ENCODE measurements at places on chromosomes 7 and 10. TPM values are rescaled to one million over a fixed set of nuclear protein-coding genes. Genes with fewer than 3 reads are reported as not detected.

The SHH gene
- 10.4 TPM for total RNA-seq

GRCh38 chr7:121027761-121028669, 39.5 kb downstream of the CPED1 start:
- DNase-seq = no peak

DNA sequence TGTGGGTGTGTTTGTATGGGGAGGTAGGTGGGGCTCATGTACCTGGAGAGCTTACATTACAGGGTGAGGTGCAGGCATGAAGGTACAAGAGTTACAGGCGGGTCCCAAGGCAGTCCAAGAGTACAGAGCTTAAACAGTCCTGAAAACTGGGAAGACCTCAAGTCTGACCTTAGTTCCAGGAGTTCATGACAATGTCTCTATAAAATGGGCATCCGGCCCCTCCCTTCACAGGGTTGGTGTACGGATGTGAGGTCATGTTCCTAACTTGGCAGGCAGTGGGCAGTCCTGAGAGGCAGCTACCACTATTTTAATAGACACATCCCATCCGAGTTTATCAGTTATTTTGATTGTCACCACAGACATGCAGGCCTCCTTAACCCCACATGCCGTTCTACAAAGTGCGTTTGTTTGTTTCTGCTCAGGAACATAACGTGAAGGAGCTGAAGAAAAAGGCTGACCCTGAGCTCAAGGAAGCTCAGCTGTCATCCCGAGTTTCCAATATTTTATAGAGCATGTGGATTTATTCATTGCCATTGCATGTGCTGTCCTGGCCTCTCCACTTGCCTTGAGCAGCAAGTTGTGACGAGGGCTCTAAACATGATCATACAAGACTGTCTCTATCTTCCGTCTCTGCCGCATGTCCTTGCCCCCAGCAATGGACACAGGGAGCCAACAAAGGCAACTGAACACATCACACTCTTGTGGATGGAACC, 647.5 kb upstream of the IGFBP3 start:
- DNase-seq = peak; percentile 34

GRCh38 chr10:60270426-60270825, 119.2 kb downstream of the ANK3 start:
- peak; percentile 30 for DNase-seq

DNA sequence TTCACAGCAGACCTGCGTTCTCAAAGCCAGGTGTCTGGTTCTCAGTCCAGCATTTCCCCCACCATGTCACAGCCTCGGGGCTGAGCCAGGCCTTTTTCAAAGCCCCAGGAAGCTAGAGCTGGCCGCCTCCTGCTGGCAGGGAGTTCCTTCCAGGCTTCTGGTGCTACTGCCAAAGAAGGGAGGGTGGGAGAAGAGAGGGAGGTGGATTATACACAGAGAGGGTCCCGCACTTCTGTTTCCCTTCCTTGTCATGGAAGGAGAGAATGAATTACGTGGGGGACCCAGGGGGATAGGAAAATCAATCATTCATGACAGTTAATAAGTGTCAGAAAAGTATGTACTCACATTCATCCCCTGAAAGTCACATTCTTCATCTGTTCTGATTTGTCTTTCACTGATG, 600 bp upstream of the LGI1 start:
- DNase-seq = no peak

- DNase-seq = peak; percentile 13
Measured at GRCh38 chr10:35726846-35727245, 84.8 kb upstream of the FZD8 start.

DNA sequence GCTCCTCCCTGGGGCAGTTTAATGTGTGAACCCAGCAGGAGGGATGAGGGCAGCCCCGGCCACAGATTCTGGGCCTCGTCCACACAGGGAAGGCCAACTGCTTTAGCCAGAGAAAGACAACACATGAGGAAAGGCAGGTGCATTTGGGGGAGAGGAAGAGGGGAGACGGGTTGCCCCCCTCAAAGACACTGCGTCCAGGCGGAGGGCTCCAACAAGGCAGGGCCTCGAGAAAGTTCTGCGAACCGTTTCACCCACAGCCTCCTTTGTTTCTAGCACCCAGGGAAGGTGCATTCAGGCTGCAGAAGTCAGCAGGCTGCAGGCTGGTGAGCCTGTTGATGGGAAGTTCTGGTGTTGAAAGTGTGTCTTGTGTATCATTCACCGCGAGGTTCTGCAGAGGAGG, 10.1 kb downstream of the FOXL3 start:
- no peak for DNase-seq

DNA sequence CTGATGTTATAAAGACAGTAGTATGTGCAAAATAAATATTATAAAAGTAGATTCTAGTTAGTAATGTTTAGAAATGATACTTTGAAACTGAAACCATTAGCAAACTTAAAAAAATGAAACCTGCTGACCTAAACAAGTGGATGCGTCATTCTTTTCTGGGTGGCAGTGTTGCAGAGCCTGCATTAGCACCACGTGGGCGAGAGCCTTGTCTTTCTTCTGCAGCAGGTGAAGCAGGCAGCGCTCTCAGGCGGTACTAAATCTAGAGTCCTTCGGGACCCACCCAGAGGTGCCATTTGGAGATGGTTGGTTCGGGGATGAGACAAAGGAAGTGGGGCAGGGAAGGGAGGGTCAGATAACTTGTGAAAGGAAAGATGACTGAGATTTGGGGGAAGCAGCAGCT, 759.1 kb upstream of the IGFBP3 start:
- peak; percentile 81 for DNase-seq
